ENCODE measurements at places on chromosomes 3 and 15.

- peak; percentile 91 for DNase-seq
Observed at GRCh38 chr3:72847751-72848702, at the start of gene SHQ1. TSS of gene SHQ1 (minus strand) at chr3:72848445. CDS start at chr3:72848340, 105 bp downstream.

GRCh38 chr3:115549071-115549470 lies 74.2 kb upstream of the GAP43 start:
- no peak for DNase-seq

GRCh38 chr15:91911844-91912243 lies 58.3 kb downstream of the SLCO3A1 start:
- no peak for DNase-seq

DNA sequence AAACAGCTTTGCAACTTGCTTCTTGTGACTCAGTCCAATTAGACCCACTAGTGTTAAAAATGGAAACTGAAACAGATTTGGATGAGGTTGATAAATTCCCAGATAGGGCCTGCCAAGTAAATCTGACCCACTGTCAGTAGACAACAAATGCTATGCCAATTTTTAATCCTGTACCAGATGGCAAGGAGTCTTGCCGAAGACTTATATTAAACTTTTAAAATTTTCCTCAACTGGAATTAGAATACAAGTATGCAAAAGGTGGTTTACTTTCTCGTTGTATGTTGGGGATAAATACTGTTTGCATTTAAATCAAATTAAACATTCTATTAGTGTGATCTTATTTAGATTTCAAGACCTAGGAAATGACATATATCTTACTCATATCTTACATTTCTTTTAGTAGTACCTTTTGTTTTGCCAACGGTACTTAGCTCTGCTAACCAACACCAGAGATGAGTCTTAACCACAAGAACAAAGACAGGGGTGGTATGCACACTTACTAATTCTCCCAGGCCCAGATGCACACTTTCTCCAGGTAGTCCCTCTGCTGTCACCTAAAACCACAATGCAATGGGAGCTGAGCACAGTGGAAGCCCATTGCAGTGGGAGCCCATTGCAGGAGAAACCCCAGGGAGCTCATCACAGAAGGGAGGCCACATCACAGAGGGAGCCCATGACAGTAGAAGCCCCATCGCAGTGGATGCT lies 77.8 kb downstream of the WWTR1 start:
- no peak for DNase-seq

DNA sequence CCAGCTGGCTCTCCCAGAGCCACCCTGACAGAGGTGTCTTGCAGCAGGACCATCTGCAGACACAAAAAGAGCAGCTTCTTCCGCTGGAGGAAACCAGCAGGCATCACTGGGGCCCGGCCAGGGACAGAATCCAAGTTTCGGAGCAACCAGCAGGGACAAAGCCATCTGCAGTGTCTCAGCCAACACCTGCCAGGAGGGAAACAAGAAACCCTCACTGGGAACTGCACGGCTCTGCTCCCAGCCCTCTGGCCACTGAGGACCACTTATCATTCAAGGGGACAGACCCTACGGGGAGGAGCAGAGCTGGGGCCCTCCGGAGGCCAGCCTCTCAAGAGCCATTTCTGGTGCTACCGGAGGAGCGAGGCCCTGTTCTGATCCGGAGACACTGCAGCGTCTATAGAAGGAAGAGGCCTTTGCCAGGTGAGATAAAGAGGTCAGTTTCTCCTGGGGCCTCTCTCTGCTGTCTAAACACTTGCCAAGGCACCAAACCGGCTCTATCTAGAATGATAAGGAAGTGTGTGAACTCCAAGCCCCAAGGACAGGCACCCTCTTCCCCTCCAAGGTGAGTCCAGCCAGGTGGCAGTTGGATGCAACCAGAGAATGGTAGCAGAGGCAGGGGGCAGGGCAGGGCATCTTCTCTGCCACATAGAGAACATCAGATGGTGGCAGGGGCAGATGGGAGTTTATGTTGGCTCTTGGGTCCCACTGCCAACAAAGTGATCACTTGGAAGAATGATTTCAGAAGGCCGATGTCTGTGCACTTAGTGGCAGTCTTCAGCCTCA lies 89.0 kb downstream of the CHSY1 start:
- no peak for DNase-seq

DNA sequence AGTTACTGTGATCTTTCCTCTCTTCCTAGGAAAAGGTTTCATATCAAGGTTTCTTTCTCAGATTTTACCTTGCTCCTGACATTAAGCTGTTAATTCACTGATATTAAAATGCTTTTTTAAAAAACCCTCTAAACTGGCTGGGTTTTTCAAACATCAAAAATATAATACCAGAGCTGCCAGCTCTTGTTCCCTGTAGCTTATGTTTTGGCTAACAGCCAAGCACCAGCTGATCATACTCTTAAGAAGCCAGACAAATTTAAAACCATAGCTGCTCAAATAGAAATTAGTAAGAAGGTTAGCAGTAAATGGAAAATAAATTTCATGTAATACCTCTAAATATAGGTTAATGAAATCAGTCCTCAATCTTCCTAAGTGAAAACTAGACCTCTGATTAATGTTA lies 657.5 kb downstream of the GRM7 start:
- DNase-seq = no peak

- no peak for DNase-seq
Observed at GRCh38 chr15:99282586-99282985, 31.3 kb downstream of the LRRC28 start.

- no peak for DNase-seq
Observed at GRCh38 chr15:63950911-63951481, 95.3 kb downstream of the DAPK2 start.

GRCh38 chr15:68449389-68449788 lies 17.4 kb upstream of the ITGA11 start:
- no peak for DNase-seq

DNA sequence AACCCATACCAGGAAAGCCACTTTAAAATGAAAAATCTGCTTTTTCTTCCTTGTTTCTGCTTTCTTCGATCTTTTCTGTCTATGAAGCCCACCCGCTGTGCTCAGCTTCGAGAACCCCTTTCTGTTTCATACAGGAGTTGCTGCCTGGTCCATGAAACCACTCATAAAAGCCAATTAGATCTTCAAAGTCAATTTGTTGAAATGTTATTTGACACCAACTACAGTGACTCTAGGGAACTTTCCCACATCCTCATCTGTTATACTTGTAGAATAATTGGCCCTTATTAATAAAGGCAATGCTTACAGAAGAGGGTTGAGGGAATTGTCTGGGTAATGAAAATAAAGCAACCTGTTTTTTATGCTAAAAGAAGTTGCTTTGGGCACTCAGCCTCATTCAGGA lies 523.6 kb downstream of the OCA2 start:
- no peak for DNase-seq

- no peak for DNase-seq
Observed at GRCh38 chr15:56913670-56914069, 4.8 kb upstream of the TCF12 start.

GRCh38 chr3:192216067-192216466 lies 511.3 kb downstream of the FGF12 start:
- no peak for DNase-seq

GRCh38 chr15:101351736-101352135 lies 56.7 kb upstream of the SNRPA1 start:
- no peak for DNase-seq

- DNase-seq = no peak
Observed at GRCh38 chr3:13157986-13158385, 84.8 kb upstream of the IQSEC1 start.

GRCh38 chr3:21641959-21642358 lies 109.1 kb downstream of the ZNF385D start:
- no peak for DNase-seq

DNA sequence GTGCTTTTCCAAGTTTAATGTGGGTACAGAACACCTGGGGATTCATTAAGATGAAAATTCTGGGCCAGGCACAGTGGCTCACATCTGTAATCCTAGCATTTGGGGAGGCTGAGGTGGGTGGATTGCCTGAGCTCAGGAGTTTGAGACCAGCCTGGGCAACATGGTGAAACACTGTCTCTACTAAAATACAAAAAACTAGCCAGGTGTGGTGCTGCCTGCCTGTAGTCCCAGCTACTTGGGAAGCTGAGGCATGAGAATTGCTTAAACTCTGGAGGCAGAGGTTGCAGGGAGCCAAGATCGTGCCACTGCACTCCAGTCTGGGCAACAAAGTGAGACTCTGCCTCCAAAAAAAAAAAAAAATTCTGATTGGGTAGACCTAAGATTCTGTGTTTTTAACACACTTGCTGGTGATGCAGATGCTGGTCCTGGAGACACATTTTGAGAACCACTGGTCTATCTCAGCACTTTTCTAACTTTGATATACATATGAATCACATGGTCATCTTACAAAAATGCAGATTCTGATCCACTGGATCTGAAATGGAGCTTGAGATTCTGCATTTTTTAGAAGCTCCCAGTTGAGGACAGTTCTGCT lies 223.8 kb upstream of the SATB1 start:
- DNase-seq = no peak

DNA sequence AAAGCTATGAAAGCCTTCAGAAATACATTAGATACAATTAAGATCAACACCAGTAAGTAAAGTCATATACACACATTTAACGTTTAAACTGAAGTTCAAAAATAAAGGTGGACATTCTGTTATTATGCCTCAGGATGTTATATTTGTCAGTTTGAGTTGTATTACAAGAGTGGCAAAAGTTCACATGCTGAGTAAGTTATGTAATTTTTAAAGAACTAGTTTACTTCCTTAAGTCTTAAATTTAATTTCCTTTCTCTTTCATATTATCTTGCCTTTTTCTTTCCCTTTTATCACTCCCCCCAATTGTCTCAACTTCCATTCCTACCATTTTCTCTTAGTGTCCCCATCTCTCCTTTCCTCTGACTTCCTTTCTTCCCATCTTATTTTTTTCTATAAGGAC lies 4.9 kb upstream of the GPR87 start:
- DNase-seq = no peak

GRCh38 chr3:149174901-149175300 lies 45.5 kb downstream of the HPS3 start:
- no peak for DNase-seq

- no peak for DNase-seq
Observed at GRCh38 chr3:119500265-119500664, 1.9 kb downstream of the TIMMDC1 start.

DNA sequence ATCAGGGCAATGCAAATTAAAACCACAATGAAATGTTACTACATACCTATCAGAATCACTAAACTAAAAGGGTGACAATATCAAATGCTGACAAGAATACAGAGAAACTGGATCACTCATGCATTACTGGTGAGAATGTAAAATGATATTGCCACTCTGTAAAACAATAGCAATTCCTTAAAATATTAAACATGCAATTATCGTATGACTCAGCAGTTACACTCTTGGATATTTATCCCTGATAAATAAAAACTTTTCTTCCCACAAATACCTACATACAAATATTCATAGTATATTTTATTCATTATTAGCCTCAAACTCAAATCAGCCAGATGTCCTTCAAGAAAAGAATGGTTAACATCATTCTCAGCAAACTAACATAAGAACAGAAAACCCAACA lies 25.9 kb upstream of the RAB6B start:
- DNase-seq = no peak

DNA sequence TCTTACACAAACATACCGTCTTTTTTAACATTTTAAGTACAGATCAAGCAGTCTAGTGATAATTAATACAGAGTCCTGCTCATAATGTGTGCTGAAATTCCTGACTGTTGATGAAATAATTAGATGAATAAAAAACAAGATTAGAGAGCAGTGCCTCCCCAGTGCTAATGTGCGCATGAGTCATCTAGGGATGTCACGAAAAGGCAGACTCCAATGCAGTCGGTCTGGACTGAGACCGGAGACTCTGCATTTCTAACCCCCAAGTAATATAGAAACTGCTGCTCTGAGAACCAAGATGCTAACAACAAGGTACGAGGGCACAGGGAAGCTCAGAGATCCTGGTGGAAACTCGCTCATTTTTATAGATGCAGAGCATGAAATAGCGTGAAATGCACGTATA lies 61.4 kb downstream of the COL8A1 start:
- no peak for DNase-seq

- DNase-seq = no peak
Observed at GRCh38 chr3:160820022-160820421, 64.0 kb downstream of the PPM1L start.

- no peak for DNase-seq
Observed at GRCh38 chr15:89385596-89386331, 51.1 kb upstream of the POLG start.
